ENCODE measurements at places on chromosomes 12 and 14.

GRCh38 chr14:64725261-64725815, 21.1 kb downstream of the PLEKHG3 start:
- no peak for DNase-seq

GRCh38 chr12:61713121-61713520, 547.1 kb upstream of the USP15 start:
- no peak for DNase-seq

- peak; percentile 60 for DNase-seq
These were observed 418.5 kb downstream of the TMEM121 start for GRCh38 chr14:105944632-105945610.

DNA sequence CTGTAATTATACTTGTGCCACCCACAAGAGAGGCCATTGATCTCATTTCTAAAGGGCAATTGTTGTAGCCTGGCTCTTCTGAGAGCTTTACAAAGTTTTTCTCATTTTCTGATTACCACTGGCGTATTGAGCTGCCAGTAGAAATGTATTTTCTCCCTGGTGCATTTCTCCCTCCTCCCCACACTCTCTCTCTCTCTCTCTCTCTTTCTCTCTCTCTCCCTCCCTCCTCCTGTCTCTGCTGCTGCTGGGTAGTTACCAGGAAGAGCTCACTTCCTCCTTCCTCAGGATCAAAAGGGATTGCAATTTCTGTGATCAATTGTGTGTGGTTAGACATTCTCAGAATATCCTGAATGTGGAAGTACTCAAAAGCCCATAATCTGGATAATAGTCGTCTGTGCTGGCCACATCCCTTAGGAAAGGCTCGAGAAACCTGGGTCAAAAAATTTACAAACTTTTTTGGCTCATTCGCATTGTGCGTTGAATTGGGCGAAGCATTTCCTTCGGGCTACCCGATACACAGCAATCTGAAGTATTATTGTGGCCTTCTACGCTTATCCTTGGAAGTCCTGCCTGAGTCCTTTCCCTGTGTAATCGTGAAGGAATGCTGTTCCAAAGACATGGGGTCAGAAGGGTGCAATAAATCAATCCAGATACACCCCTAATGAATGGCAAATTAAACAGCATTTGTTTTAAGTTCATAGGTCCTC, 254.8 kb downstream of the MSRB3 start:
- no peak for DNase-seq

DNA sequence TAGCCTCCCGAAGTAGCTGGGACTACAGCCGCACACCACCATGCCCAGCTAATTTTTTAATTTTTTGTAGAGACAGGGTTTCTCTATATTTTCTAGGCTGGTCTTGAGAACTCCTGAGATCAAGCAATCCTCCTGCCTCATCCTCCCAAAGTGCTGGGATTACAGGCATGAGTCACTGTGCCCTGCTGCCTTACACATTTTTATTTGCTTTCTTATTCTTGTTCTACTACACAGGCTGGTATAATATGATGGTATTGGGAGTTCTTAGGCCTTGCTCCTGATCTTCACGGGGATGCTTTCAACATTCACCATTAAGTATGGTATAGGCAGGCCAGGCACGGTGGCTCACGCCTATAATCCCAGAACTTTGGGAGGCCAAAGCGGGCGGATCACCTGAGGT, 21.2 kb downstream of the DGLUCY start:
- DNase-seq: no peak

- DNase-seq: no peak
These were observed 752 bp downstream of the DACT1 start for GRCh38 chr14:58638231-58639197.

DNA sequence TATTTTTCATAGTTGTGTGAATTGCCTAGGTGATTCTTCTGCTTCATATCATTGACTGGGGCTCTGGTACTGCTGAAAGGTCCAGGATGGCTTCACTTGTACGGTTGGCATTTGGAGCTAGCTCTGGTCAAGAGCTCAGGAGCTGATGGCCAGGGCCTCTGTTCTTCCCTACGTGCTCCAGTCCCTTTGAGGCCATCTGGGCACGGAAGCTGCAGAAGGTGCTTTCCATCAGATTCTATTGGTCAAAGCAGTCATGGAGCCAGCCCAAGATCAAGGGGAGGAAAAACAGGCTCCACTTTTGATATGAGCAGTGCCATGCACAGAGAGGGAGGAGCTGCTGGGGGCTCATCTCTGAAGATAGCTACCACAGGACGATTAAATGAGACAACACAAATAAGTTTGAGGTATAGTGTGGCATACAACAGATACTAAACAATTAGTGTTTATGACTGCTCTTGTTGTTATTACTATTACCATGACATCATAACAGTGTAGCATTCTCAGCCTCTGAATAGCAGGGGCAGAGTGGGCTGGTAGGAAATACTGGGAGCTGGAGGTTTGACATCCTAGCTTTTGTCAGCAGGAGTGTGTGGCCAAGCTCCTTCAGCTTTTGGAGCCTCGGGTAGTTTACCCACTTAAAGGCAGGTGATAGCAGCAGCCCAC, 10.4 kb downstream of the KRT83 start:
- no peak for DNase-seq

DNA sequence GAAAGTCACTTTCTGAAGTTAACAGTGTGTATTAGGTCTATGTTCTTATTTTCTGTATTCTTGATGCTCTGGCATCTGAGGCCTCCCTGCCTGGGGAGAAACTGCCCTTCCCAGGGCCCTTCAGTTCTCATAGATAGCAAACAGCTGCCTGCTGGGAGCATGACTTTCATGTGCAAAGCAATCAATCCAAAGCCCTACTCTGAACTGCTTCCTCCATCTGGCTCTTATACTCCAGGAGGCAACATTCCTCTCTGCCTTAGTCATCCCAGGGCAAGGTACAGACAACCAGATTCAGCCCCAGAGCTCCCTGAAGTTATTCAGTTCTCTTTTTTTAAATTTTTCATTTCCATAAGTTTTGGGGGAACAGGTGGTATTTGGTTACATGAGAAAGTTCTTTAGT, 41.7 kb upstream of the RIN3 start:
- DNase-seq: no peak

GRCh38 chr14:38175658-38176057, 32.0 kb upstream of the SSTR1 start:
- DNase-seq: no peak

GRCh38 chr14:75864352-75864751, 117.4 kb downstream of the TGFB3 start:
- no peak for DNase-seq

DNA sequence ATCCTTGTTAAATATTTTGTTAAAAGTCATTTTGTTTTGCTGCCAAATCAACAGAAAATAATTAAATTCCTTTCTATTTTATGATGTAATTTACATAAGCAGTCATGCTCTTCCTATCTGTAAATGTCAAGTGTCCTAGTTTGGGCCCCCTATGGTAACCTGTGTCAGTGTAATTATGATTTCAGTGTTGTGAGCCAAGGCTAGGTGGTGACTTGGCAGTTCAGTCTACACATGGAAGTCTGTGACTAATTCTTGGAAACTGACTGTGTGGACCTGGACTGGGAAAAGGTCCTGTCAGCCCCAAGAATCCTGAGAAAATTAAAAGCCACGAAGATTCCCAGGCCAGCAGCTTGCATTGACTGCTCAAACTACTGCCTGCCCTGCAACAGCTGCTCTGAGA, 371.0 kb downstream of the FUT8 start:
- no peak for DNase-seq

GRCh38 chr12:111870216-111870615, 28.2 kb downstream of the MAPKAPK5 start:
- no peak for DNase-seq

- no peak for DNase-seq
These were observed 33.8 kb downstream of the SPTB start for GRCh38 chr14:64845878-64846277.

GRCh38 chr12:122282061-122282460, 15.8 kb upstream of the VPS33A start:
- no peak for DNase-seq

- no peak for DNase-seq
These were observed 183.8 kb downstream of the FOXA1 start for GRCh38 chr14:37411079-37411735.

- DNase-seq: no peak
These were observed 30.3 kb downstream of the PPP2R5E start for GRCh38 chr14:63512861-63513260.

DNA sequence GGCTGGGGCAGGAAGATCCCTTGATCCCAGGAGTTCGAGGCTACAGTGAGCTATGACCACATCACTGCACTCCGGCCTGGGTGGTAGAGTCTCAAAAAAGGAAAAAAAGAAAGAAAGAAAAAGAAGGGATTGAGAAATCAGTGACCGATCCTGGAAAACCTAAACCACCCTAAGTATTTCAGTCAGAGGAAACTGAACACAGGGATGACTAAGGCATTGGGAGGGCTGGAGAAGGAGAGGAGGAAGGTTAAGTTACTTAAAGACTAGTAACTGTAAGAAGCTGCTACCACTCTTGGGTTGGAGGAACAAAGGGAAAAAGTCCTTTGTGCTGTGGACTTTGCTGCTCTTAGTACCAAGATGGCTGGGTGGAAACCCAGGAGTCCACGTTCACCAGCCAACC, 10.6 kb downstream of the HHIPL1 start:
- DNase-seq: no peak

GRCh38 chr14:84273181-84273580, 1256.8 kb upstream of the FLRT2 start:
- DNase-seq: no peak

- no peak for DNase-seq
These were observed 16.5 kb downstream of the MORN3 start for GRCh38 chr12:121652767-121653497.

DNA sequence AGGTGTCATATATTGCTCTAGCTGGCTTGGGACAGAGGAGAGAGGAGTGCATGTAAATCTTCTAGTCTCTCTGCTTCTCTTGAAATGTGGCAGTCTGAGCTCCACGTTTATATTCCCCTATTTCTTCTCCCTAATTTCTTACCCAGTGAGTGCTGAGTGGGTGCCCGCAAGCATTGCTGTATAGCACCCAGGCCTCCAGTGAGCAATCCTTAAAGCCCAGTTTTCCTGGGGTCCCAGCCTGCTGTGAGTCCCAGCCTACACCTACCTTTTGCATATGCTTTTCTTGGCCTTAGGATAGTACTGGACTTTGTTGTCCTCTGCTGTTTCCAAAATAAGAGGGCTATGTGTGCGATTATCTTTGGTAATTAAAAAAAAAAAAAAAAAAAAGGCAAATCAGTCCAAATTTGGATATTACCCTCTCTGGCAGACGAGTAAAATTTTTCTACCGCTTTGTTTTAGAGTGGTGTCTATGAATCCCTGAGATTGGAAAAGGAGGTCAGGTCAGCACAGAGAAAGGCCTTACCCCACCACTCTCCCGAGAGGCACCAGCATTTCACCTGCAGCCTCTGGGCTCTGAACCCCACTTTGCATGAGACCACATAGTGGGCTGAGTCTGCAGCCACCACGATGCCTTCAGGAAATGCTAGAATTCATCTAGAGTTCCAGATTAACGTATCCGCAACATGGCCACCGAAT, 1.1 kb downstream of the MGST1 start:
- DNase-seq: no peak

DNA sequence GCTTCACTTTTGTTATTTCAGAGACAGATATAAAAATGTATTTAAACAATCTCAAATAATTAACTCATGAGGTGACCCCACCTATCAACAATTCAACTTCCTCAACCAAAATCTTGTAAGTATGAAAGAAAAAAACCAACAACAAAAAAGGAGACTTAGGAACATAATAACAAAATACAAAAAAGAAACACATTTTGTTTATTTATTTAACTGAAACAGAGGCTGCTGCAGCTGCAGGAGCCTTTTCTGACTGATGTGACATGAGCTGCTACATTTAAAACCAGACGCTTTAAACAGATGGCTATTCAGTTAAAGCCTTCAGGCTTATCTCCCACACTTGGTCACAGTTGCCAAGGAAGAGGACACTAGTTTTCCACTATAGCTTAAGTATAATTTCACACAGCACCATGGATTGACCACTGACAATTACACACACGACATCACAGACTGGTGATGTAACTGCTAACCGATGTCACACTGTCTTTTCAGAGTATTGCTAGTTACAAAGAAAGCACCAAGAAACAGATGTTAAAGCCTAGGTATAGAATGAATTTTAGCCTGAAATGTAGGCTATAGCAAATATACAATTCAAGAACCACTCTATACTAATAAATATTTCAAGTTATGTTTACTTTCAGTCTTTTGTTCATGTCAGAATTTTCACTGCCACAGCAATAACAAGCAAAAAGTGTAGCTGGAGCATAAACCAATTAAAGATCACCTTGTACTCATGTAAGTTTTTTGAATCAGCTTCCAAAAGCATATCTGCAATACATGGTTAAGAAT, 113.0 kb downstream of the MED13L start:
- no peak for DNase-seq

GRCh38 chr14:85445151-85445795, 84.7 kb upstream of the FLRT2 start:
- DNase-seq: no peak

DNA sequence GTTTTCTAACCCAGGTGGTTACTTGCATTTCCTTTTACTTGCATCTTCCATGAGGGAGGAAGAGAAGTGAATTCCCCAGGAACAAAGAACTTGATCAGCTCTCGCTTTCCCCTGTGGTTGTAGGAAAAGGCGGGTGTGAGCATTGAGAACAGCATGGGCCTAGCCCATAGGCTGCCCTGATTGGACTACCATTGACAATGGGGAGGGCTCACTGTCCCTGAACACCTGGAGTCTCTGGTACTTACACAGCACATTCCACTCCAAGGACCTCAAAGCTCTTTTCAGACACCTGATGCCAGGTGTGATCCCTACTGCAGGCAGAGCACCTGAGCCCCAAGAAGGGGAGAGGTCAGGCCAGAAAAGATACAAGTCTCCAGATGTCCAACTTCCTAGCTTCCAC, 25.0 kb downstream of the MAX start:
- DNase-seq: no peak

DNA sequence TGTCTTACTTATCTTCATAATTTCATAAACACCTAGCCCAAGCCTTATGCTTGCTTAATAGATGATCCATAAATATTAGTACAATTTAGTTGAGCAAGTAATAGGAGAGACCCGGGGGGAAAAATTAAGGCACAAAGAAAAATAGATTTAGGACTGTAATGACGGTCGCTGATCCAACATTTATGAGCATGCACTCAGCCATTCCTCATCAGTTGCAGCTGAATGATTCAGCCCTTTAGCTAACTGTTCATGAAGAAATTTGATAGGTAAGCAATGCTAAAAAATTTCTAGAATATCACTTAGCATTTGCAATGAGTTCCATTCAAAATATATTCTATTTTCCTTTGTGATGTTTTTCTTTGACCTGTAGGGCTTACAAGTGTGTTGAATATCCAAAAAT, 163.2 kb downstream of the PTPRO start:
- DNase-seq: no peak
